ENCODE measurements at places on chromosomes 3 and 15.

- DNase-seq, result no peak
These were observed 20.6 kb upstream of the KCTD6 start for GRCh38 chr3:58471025-58471887.

GRCh38 chr15:47705281-47705997, 11.9 kb upstream of the SEMA6D start:
- DNase-seq, result no peak

GRCh38 chr15:71337197-71337845, 222.1 kb downstream of the THSD4 start:
- DNase-seq, result no peak

- DNase-seq, result no peak
These were observed 1.3 kb upstream of the INSYN1 start for GRCh38 chr15:73754461-73754860.

DNA sequence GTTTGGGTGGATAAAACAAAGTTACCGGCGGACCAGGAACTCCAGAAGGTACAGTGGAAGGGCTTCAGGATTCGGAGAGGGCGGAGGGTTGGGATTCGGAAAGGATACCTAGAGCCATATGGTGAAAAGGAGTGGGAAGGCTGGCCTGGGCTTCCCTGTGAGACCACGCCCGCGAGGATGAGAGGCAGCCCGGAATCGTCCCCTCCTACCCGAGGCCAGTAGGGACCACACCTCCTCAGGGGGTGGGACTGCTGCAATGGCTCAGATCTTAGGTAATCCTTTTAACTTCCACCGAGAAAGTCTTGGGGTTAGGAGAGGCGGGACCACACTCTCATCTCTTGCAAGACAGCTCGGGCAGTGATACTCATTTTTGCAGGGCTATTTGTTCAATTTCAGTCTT, 511.3 kb downstream of the OCA2 start:
- no peak for DNase-seq

- DNase-seq, result no peak
These were observed 124.1 kb upstream of the RASGRP1 start for GRCh38 chr15:38688761-38689160.

GRCh38 chr3:11363715-11364114, 91.5 kb downstream of the ATG7 start:
- DNase-seq, result no peak

DNA sequence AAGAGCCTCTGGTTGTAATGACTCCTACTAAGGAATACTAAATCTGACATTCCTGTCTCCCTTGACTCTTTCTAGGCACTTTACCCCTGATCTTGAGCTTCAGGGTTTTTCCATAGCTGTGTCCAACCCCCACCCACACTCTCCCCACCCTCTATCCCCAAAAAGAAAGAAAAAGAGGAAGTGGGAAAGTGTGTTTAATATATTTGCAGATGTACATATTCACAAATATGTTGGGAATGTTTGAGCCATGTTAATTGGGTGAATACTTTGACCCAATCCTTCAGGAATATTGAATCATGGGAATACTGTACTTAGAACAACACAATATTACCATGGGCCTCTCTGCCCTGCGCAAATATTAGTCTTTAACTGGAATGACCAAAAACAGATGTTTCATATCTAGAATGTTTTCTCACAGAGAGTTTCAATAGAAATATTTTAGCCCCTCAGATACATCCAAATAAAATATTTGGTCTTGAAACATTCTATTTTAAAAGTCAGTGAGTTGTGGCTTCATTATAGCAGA, 19.8 kb upstream of the PFN2 start:
- no peak for DNase-seq

DNA sequence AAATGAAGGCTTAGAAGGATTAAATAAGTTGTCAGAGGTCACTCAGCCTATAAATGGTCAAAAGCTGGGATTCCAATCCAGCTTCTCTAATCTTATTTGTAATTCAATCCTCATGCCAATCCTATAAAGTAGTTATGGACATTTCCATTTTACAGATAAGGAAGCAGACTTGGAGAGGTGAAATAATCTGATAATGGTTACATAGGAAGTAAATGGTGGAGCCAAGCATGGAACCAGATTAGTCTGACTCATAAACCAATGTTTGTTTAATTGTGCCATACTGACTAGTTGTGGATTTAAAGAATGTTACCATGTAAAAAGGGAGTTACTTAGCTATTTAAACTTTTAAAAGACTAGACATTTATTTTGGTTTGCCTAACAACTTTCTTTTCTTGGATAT, 59.7 kb downstream of the KCNAB1 start:
- no peak for DNase-seq

DNA sequence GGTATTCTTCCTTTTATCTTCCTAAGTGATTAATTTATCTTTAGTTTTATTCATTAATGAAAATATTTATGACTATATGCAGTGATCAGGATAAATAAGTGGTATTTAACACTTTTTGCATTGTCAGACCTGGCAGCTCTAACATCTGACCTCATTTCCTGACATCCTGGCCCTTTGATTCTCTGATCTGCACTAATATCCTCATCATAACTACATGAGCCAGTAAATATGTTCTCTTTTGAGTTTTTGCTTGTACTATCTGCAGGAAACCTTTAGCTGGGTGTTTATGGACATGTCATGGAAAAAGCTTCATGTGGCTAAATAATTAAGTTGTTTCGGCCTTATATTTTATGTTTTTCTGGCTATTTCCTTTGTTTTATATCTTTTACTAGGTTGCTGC, 10.5 kb downstream of the NKTR start:
- no peak for DNase-seq

DNA sequence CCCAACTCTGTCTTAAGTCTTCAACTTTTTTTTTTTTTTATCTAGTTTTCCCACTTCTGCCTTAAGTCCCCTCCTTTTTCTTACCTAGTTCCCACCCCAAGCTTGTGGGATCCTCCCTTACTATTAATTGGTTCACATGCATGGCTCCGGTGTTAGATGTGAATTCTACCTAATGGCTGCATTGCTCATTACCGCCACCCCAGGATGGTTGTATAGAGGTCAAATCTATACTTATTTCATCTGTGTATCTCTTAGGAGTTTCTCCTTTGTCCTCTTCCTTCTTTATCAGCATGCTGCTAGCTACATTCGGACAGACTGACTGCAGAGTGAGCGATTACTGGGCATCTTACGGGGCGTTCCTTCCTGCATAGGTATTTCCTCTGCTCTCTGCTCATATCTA, 605.7 kb upstream of the GRM7 start:
- DNase-seq, result no peak

GRCh38 chr3:141597931-141598330, 111.1 kb downstream of the RASA2 start:
- DNase-seq, result no peak

DNA sequence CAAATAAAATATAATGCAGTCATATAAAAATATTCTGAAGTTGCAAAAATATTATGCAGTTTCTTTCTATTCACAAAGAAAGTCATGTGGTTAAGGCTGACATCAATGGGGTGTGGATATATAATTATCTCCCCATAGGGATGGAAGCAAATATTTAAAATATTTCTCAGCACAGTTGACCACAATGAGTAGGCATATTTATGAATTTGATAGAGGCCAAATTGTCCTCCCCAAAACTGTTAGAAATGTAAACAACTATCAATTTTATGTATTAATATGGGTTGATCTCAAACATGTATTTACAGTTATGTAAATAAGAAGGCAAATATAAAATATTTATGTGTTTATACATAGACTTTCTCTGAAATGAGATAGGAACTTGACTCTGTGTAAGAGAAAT, 246.0 kb upstream of the CBLB start:
- DNase-seq, result no peak

DNA sequence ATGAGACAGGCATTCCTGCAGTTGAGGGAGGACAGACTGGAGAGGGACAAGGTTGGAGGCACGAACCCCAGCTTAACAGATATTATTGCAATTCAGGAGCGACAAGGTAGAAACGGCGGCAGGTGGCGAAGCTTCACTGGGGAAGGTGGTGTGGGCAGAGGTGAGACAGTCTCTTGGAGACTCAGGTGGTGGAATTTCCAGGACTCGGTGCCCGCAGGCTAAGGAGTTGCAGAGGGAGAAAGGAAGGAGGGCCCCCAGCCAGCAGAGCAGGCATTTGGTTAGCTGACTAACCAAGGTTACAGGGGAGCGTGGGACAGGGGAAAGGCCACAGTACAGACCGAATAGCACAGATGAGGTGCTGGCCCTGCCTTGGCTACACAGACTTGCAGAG, 3.0 kb downstream of the FAM174B start:
- DNase-seq, result no peak

- DNase-seq, result no peak
These were observed 2.1 kb downstream of the FAN1 start for GRCh38 chr15:30905821-30906220.

DNA sequence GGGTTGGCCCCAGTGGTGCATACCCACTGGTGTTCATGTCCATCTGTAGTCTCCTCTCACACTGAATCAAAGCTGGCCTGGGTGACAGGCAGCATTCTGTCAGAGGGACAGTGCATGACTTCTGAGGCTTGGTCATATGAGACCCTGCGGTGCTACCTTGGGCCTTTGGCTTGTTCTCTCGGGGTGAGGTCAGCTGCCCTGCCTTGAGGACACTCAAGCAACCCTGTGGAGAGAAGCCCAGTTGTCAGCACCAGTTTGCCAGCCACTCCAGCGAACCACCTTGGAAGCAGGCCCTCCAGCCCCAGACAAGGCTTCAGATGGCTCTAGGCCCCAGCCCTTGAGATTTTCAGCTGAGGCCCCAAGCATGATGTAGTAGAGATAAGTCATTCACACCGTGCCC, 16.9 kb upstream of the RAB7A start:
- no peak for DNase-seq

GRCh38 chr15:64507293-64507802, 47.0 kb downstream of the ZNF609 start:
- DNase-seq, result no peak

DNA sequence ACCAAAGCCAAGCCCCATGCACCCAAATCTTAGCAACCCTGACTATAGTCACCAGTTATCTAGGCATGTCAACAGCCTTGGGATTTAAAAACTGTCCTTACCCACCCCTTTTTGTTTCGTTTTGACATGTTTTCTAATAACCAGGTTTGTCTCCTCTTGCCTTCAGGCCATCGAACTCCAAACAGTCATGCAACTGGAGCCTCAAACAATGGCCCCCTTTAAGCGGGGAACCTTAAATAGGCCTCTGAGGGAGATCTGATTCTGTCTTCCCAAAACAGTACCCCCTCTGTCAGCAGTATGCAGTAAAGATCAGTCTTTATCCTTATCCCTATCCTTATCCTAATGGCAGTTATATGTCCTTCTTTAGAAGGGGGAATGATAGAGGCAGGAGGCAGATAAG, 105.7 kb downstream of the DPH6 start:
- no peak for DNase-seq

- DNase-seq, result no peak
These were observed 231.5 kb downstream of the THRB start for GRCh38 chr3:24263069-24263668.

Measured in stimulated activated CD8-positive, alpha-beta memory T cell treated with anti-CD3 and anti-CD28 coated beads, Interleukin-7, amount 100 ng/mL, for 1 hour (primary cell).